ENCODE measurements at places on chromosomes 2 and 18.

DNA sequence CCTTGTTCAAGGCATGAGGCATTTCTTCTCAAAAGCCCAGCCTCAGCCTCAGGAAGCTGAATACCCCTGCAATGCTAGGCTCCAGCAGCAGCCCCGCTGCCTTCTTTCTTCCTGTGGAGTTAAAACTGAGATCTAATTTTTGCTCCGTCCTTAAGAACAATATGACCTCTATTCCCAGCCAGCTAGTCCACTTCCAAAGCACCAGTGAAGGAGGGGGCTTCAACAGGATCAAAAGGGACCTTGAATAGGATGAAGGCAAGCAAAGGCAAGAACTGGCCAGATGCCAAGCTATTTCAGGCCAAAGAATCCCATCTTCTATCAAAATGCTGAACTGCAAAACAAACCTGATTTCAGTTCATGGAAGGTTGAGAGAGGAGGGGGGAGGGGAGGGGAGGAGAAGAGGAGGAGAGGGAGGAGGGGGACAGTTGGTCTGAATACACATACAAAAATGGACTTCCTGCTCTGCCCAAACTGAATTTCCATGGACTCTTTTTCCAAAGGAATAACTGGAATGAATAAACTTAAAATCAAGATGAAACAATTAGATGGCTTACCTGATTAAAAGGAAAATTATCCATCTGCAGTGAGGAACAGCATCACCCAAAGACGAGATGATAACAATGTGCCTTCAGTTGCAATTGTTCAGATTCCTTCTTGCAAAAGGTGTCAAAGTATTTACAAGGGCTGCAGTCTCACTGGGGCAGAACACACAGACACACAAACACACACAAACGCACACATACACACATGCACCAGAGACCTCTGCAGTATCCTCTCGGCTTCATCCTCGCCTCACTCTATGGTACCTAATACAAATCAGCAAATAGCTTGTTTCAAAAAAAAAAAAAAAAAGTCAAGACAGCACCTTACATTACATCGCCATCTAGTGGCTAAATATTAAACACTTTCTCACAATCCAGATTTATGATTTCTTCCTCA is at the start of gene SCN1A:
Gene SCN1A (minus strand): TSS at position 804 of the 939 bp plus-strand sequence. CDS start 54,399 bp downstream, outside the sequence.
- DNase-seq: no peak

GRCh38 chr2:119311831-119312230 is 54.8 kb downstream of the C2orf76 start:
- DNase-seq: no peak

DNA sequence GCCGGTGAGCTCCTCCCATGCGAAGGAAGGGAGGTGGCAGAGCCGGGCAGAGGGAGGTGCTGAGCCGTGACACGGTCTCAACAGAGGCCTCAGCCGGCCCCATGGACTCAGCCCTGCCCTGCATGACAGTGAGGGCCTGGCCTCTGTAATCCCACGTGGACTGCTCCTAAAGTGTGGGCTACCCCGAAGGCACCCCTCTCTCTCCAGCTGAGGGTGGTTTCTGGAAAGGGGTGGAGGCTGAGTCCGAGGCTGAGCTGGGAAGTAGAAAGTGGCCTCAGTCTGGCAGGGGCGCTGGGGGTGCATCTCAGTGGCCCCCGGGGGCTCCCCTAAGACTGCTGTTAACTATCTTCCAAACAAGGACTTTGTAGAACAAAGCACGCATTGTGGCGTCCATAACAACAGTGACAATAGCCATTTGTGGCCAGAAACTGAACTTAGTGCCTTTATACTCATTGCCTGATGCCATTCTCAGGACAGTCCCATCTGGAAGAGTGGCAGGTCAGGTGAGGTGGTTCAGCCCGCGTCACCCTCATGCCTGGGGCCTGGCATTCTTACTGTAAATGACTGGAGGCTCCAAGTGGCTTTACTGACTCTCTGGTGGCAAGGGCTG is 192.4 kb downstream of the TWIST2 start:
- no peak for DNase-seq

GRCh38 chr2:210421916-210422315 is 54.6 kb downstream of the LANCL1 start:
- no peak for DNase-seq

DNA sequence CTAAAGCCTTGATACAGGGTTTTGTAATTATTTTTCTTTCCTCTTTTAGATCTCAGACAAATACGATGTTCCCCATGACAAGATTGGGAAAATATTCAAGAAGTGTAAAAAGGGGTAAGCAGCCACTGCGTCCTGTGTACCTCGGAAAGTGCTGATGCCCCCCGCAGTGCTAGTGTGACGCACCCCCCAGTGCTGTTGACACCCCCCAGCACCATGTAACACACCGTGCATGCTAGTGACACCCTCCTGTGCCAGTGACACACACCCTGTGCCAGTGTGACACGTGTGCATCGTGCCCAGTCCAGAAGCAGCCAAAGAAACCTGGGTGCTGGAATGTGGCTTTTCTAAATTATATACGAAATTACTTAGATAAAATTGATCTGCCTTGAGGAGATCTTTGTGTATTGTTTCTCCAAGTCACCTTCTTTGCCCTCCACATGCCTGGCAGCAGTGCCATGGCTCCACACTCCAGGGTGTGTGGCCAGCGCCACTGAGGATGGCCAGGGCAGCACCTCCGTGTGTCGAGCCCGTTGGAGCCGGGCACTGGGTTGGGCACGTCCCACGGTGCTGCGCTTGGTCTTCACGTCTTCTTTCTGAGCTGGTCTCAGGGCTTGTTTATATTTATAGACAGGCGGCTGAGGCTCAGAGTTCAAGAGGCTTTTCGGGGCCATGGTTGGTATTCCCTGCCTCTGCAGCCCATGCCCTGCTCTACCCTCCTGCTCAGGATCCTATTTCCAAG is 44.3 kb upstream of the KLF11 start:
- DNase-seq: no peak

- DNase-seq: no peak
Observed at GRCh38 chr2:58710795-58711279, 469.7 kb upstream of the FANCL start.

DNA sequence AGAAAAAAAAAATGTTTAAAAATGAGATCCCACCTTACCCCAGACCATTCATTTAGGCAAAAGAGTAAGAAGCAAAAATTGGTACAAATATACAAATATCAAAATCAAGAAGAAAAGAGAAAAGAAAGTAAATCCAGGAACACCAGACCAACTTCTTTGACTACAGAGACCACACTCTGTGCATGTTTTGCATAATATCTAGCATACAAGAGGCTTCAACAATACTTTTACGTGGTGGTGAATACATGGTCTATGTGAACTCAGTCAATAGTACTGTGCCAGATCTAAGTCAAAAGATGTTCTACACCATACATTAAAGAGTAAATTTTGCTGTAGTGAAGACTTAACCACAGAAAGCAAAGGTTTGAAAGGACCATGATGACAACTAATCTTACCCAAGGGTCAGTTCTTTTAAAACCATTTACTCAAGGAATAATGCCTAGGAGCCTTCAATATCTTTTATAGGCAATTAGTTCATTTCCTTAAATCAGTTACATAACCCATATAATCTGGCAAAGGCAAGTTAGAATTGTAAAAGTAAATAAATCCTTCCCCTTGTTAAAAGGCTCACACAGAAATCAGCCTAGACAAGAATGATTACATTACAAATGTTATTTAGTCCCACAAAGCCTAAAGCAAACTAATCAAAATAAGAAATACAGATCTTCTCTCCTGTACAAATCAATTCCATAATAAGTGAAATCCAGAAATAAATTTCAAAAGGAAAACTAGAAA is 115.2 kb downstream of the EXOC6B start:
- no peak for DNase-seq

DNA sequence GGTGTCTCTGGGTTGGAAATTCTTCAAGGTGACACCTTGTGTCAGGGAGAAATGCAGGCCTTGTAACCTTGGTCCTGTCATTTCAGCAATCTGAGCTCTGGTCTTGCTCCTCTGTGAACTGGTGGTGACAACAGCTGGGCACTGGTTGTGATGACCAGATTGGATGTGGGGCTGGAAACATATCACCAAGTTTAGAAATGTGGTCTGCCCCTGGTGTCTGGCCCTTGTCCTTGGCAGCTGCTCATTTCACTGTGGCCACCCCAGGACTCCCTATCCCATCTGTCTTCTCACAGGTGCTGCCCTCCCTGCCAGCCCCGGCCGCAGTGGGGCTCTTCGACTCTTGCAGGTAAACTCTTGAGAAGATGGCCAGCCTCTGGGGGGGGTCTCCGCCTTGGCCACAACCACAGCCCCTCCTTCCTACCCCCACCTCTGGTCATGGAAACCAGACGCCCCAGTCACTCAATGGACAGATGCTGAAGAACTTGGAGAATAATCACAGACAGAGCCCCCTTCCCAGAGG is 20.7 kb downstream of the SIX3 start:
- no peak for DNase-seq

- no peak for DNase-seq
Observed at GRCh38 chr2:170524828-170525565, 190.1 kb upstream of the SP5 start.

DNA sequence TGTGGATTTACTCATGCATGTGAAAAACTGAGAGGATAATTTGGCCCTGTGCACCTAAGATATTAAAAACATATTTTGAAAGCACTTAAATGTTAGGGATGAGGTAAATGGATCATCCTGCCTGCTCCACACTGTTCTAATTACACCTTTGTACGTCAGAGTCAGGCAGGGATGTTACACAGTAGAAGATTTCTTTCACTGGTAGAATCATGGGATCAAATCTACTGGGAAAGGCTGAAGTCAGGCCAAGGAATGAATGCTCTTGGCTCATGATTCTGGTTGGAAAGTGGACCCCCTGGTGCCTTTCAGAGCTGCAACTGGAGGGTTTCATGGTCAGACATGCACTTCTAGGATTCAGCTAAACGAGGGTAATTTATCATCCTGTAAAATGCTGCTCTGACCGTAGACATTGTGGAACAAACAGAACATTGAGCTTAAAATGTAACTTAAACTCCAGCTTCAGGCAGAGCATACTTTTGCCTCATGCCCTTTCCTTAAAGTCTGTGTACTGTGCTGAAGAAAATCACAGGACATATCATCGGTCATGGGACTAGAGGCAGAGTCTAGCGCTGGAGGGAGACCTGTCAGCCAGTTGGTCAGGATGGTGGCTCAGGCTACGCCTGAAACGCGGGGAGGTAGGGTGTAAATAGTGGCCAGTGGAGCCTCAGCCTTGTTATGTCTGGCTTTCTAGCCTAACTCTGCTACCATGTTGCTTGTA is 4.9 kb downstream of the KCNE4 start:
- no peak for DNase-seq

Measured in stimulated activated CD8-positive, alpha-beta memory T cell treated with anti-CD3 and anti-CD28 coated beads, Interleukin-4, amount 100 ng/mL, for 1 hour (primary cell).